Melanocyte of skin (primary cell): ENCODE measurements at places on chromosomes 1 and 21. TPM values are rescaled to one million over a fixed set of nuclear protein-coding genes. Genes with fewer than 3 reads are reported as not detected.

The GNG4 gene
- total RNA-seq = under 0.01 and 1.7 TPM in 2 replicates

The CFAP126 gene
- total RNA-seq = not detected in 2 replicates

The MAP1LC3C gene
- under 0.01 TPM in 2 replicates for total RNA-seq

The THRAP3 gene
- total RNA-seq = 108 and 137 TPM in 2 replicates

The VHLL gene
- not detected in 2 replicates for total RNA-seq
